ENCODE measurements at places on chromosomes 16 and 17. TPM values are rescaled to one million over a fixed set of nuclear protein-coding genes. Genes with fewer than 3 reads are reported as not detected.
A peak's percentile ranks its signal among the peaks of the same experiment; 100 is the strongest.

DNA sequence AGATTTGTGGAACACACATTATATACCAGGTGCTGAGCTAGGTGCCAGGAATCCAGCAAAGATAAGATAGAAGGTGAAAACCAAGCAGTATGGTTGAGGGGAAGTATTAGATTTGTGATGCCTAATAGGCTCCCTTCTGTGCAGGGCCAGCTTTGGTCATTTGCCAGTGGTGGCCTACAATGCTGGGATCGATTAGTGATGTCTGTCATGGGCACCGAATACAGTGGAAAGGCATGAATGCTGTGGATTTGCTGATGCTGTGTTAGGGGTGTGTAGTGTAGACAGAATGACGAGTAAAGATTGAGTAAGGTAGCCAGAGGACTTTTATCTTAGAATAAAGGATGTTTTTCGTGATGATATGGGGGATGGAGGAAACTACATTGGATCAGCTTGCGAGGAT is 48.9 kb downstream of the SNX29 start:
- DNase-seq = no peak

DNA sequence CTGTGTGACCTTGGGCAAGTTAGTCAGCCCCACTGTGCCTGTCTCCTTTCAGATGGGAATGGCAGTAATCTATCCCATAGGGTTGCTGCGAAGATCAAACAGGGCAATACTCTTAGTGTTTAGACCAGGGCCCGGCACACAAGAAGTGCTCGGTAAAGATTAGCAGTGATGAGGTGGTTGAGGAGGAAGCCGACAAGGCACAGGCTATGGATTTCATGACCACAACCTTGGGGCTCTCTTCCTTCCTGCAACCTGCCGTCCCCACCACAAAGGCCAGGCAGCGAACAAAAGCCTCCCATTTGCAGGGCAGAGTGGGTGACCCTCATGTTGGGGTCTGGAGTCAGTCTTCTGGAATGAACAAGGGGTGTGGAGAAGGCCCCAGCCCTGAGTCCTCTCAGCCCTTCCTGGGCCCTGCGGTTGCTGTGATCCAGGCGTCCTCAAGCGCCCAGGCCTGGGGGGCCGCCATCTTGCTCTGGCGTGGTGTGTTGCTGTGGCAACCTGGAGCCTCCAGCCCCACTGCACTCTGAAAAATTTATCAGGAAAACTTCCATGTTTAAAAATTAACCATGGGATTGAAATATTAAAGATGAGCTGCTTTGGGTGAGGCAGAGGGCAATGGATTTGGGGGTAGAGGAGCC is 9.8 kb downstream of the ADAM11 start:
- no peak for DNase-seq

- no peak for DNase-seq
Measured at GRCh38 chr17:65449495-65449894, 112.0 kb downstream of the AXIN2 start.

GRCh38 chr17:16974569-16975276 is 2.8 kb upstream of the TNFRSF13B start:
- DNase-seq = no peak

DNA sequence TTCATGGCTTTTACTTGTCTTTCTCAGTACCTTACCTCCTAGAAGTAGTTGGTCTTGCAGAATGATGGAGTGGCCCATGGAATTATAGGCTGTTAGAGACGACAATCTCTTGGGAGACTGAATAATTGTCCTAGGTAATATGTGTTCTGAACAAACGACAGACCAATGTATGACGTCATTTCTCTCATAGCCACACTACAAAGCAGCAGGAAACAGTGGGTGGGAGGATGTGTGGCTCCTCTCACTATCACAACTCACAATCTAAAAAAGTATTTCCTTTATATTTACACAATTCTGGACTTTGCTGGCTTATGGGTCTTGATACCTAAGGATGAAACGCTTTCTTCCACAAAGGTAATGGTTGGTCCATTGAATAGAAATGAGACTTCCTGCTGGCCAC is 183.9 kb downstream of the TOX3 start:
- DNase-seq = no peak

DNA sequence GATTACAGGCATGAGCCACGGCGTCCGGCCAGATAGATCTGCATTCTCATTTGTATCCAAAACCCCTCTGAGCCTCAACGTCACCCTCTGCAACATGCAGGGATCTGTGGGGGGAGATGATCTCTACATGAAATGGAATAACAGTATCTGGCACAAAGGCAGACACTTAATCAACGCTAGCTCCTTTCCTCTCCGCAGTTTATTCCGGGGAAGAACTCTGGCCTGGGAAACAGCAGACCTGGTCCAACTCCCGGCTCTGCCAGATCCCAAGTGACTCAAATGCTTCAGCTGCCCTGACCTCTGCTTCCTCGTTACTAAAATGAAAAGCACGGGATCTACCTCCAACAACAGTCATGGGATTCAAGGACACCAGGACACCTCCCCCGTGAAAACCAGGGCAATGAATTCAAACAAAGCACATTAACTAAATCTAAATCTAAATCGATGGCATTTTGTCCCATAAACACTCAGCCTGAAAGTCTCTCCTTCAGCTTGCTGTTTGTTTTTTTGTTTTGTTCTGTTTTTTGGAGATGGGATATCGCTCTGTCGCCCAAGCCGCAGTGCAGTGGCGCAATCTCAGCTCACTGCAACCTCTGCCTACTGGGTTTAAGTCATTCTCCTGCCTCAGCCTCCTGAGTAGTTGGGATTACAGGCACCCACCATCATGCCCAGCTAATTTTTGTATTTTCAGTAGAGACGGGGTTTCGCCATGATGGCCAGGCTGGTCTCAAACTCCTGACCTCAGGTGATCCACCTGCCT is 78.2 kb downstream of the NXN start:
- peak; percentile 87 for DNase-seq

GRCh38 chr17:67666710-67667109 is 51.0 kb upstream of the NOL11 start:
- DNase-seq = no peak

- no peak for DNase-seq
Measured at GRCh38 chr17:31916491-31917064, 15.1 kb upstream of the UTP6 start.

- DNase-seq = no peak
Measured at GRCh38 chr17:8249621-8250500, 772 bp downstream of the PFAS start.

DNA sequence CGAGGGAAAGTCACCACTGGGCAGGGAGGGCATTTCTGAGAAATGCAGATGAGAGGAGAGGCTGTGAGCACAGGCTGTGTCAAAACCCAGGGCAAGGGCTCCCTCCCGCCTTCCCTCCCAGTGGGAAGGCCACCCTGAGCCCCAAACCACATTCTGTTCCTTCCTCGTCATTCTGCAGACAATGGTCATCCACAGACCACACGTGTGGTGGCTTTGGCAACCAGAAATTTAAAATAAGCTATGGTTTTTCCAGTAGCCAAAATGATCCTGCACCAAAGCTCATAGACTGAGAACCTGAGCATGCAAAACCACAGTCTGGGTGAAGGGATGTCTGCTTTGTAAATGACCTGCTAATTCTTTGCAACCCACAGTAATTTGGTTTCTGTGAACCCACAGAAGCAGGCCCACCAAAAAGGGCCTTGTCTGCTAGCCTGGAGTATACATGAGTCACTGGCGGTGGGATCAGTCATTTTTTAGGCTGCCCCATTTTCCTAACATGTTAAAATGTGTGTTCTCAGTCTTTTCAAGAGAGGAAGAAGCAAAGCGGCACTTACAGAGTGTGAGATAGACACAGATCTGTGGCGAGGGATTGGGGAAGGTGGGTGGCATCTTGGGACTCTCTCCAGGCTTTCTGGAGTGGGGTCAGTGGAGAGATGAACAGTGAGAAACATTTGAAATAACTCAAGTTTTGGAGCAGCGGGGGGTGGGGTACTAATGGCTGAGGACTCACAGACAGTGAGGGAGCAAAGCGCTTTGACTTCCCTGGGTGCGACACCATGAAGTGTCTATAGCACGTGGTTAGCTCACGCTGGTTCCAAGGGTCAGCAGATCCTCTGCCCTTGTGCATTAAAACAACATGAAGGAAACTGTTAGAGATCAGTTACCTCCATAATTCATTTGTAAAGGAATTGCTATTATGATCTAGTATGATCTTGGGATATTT is 20.5 kb downstream of the GRB7 start:
- no peak for DNase-seq

DNA sequence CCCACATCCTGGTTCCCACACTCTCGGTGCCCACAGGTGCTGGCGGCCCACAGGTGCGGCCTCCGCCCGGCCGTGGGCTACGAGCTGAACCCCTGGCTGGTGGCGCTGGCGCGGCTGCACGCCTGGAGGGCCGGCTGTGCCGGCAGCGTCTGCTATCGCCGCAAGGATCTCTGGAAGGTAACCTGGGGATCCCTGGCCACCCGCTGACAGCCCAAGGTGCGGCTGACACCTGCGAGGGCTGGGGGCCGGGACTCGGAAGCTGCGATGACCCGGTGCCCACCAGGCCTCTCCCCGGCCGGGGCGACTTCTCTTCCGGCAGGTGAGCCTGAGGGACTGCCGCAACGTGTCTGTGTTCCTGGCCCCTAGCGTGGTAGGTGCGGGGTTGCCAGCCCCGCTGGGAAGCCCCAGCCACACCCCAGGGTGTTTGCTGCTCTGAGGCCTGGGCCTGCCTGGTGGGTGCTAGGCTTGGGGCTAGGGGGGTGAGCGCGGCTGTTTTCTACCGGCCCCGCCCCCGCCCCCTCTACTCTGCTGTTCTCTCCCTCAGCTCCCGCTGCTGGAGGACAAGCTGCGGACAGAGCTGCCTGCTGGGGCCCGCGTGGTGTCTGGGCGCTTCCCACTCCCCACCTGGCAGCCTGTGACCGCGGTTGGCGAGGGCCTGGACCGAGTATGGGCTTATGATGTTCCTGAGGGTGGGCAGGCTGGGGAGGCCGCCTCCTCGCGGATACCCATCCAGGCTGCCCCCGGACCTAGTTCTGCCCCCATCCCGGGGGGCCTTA is 1.0 kb downstream of the ANTKMT start:
- DNase-seq = no peak

Gene TNS4
- total RNA-seq = 0.38 TPM

Gene ACSM5
- 1.5 TPM for total RNA-seq

Gene SNAI3
- total RNA-seq = 0.56 TPM

Gene STX1B
- 0.95 TPM for total RNA-seq

Gene MMP28
- total RNA-seq = 8.8 TPM

Gene CDH8
- 1.3 TPM for total RNA-seq

Gene AATK
- 4.6 TPM for total RNA-seq

Gene NARF
- 37.1 TPM for total RNA-seq
